OCI-M1 (cell line): ENCODE measurements at places on chromosomes 5 and 9.

DNA sequence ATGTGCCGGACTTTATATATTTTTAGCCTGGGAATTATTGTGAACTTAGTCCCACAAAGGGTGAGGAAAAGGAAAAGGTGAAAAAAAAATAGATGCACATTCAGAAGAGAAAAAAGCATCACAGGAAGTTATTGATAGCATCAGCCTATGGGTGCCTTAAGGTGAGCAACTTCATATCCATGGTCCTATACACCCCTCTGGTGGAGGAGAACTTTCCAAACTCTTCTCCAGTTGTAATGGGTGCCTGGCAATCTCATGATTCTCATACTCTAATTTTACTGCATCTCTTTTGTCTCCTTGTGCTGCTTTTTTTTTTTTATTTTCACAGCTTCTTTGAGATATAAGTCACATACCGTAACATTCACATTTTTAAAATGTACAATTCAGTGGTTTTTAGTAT is 107.4 kb downstream of the JAKMIP2 start:
- DNase-seq = peak; percentile 2

GRCh38 chr5:176929654-176930053 is 30.5 kb upstream of the HK3 start:
- DNase-seq = peak; percentile 9

- peak; percentile 97 for DNase-seq
Observed at GRCh38 chr9:132994410-132995120, 16.1 kb downstream of the GFI1B start.

DNA sequence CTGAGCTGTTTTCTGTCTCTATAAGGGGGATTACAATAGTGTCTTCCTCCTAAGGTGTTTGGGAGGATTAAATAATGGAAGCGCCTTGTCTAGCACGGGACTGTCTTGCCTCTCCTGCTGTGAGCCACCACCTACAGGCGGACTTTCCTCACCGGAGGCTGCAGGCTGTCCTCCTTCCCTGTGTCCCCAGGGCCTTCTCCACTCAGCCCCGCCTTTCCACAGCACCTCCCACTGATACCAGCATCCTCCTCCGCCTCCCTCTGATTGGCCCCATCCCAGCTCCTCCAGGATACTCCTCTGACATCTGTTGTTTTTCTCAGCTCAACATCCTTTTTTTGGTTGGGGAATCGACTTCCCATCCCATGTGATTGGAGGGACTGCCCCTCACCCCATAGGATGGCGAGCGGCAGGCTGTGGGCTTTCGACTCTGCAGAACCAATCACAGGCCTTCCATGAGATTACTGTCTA is 851 bp upstream of the ZDHHC12 start:
- peak; percentile 60 for DNase-seq

DNA sequence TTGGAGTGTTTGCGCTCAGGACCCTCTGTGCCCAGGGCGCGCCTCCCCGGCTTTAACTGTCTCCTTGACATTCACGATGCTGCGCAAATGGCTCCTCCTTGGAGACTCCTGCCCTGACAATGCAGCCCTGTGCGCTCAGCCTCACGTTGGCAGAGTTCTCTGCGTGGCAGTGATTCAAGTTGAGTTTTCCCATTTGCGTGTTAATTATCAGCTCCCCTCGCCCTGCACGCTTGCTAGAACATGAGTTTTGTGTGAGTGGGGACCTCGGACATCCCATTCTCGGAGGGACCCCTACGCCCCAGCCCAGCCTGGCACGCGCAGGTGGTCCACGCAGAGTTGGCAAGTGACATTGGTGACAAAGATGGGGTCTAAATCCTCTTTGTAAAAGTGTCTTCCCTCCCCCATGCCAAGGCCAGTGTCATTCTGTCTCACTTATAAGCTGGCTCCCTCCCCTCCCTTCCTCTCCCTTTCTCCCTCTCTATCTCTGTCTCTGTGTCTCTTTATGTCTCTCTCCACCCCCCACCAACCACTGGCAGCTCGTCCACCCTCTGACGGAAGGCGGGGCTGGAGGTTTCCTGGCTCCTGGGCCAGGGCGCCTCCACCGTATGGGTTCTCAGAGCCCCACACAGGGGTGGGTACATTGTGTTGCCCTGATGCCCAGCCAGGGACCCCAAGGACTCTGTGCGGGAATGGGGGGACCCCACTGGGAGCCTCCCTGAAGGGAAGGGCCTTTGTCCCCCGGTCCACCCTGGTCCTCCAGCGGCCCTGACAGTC is 169.3 kb downstream of the OLFM1 start:
- no peak for DNase-seq

DNA sequence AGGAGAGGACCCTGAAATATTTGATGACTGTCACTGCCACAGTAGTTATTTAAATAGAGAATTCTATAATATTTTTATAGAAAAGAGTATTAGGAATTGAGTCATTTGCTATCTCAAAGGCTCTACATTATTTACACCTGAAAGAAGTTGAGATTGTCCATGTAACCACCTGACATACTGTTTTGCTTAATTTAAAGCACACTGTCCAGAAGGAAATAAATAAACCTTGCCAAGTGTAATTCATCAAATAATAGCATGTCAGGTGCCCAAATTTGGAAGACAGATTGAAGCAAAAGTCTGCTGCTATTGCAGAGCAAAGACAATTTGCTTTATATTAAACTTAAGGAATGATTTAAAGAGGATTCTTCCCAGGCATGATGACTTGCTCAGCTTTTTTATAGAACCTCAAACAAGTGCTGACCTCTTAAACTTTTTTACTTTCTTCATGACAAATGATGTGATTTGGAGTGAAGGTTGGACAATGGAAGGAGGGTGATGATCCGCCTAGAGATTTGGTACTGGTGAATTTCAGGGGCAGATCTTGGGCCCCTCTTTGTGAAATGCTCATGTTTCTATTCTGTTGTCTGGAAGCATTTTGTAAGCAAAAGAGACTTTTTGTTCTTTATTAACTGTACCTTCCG is 65.0 kb downstream of the DAPK1 start:
- no peak for DNase-seq

GRCh38 chr9:89678396-89679015 is 73.7 kb downstream of the GADD45G start:
- DNase-seq = no peak

DNA sequence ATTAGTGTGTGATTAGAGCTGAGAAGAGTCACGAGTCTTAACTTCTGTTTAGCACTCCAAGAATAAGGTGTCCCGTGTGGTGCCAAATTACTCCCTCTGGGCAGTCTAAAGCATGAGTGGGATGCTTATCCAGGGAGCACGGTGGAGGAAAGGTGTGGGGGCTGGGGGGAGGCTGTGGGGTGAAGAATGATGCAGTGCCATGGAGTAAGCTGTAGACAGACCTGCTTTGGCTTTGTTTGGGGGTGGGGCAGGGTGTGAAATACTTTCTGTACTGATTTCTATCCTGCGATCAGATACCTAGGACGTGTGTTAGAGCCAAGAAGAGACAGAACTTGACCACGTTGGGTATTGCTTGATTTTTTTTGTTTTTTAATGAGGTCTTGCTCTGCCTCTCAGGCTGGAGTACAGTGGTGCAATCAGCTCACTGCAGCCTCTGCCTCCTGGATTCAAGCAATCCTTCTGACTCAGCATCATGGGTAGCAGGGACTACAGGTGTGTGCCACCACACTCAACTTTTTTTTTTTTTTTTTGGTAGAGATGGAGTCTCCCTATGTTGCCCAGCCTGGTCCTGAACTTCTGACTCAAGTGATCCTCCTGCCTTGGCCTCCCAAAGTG is 232.8 kb downstream of the MAN2A1 start:
- DNase-seq = no peak

GRCh38 chr9:120351106-120351505 is 228.9 kb downstream of the CDK5RAP2 start:
- no peak for DNase-seq
